ENCODE measurements at places on chromosomes 11 and 22. TPM values are rescaled to one million over a fixed set of nuclear protein-coding genes. Genes with fewer than 3 reads are reported as not detected.

GRCh38 chr22:37442537-37442936, 15.3 kb upstream of the ELFN2 start:
- DNase-seq: no peak

DNA sequence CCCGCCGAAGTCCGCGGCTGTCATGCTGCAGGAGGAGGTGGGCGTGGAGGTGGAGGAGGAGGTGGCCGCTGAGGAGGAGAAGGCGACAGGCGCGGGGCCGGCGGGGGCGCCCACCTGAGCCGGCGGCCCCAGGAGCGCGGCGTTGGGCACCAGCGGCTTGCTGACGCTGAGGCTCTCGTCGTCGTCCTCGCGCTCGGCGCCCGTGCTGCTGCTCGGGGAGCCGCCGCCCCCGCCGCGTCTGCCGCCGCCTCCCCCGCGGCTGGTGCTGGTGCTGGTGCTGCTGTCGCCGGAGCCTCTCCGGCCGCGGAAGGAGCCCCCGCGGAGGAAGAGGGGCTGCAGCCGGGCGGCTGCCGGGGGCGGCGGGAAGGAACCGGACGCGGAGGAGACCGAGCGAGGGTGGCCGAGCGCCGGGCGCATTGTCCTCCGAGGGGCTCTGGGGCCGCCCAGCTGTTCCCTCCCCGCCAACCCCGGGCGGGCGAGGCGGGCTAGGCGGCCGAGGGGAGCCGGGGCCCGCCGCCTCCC, 388 bp downstream of the TMEM121B start:
- DNase-seq: no peak

The OR8G5 gene
- not detected for total RNA-seq

DNA sequence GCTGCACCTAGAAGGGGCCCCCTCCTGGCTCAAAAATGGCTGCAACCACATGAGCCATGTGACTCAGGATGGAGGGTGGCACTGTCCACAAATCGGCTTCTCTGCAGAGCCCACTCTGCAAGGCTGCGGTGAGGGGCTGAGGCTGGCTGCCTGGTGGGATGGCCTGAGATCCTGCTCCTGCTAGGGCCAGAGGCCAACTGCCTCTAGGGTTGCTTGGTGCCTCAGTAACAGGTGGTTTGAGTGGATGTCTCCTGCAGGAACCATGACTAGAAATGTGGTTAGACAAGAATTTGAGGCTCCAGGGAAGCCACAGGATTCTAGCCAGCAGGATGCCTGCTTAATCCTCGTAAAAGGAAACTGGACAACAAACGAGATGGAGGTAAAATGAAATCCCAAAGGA, 17.1 kb downstream of the PATZ1 start:
- DNase-seq: no peak

The HOATZ gene
- not detected for total RNA-seq

The POGLUT3 gene
- total RNA-seq: 27.5 TPM

DNA sequence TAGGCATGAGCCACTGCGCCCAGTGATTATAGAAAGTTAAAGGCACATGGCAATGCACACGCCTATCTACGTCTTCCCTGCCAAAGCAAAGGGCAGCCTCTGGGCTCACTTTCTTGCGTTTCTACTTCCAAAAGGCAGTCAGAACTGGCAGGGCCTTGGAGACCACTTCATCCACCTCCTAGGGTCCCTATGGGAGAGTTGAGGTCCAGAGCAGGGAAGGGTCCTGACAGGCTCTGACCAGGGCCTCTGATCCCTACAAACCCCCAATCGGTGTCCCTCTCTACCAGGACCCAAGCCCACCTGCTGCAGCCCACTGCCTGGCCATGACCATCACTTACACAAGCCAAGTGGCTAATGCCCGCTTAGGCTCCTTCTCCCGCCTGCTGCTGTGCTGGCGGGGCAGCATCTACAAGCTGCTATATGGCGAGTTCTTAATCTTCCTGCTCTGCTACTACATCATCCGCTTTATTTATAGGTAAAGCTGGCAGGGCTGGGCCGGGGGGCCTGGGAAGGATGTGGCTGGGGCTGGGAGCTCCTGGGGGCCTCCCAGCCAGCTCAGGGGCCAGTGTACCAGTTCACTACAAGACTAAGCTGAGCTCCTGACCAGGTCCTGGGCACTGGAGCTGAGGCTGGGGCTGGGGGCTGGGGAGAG, 1.5 kb downstream of the BEST1 start:
- DNase-seq: no peak

- no peak for DNase-seq
Measured at GRCh38 chr11:133723056-133723455, 122.3 kb downstream of the SPATA19 start.

DNA sequence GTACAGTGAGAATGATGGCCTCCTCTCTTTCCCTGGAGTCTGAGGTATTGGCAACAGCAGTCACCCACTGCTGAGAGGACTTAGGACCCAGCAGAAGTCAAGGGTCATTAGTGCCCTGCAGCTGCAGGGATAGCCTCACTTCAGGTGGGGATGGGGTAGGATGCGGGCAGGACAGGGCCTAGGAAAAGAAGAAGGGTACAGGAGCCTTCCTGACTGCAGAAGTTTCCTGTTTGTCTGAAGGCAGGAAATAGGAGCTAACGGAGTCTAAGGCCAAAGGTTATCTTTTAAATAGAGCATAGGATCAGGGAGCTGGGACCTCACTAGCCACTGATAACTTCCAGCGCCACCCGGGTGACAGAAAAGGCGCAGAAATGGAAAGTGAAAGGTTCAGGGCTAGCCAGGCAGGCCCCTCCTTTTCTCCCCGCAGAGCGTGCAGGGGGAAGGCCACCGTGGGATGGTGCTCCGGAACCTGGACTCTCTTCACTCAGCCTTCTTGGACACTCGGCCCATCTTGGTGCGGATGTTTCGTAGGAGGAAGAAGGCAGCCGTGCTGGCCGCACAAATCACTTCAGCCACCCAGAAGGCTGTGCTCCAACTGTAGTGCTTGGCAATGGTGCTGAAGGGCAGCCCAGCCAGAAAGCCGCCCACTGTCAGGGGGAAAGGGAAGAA, 6.0 kb downstream of the TRAPPC4 start:
- DNase-seq: no peak

- no peak for DNase-seq
Measured at GRCh38 chr11:73950869-73951710, at the start of gene DNAJB13. Gene DNAJB13 (plus strand): TSS chr11:73951026. CDS start chr11:73951070, 44 bp downstream.

GRCh38 chr11:107076832-107077231, 58.6 kb upstream of the GUCY1A2 start:
- DNase-seq: no peak

The RAG1 gene
- total RNA-seq: 0.40 TPM

The C11orf52 gene
- not detected for total RNA-seq

The SLC25A17 gene
- 19.0 TPM for total RNA-seq

DNA sequence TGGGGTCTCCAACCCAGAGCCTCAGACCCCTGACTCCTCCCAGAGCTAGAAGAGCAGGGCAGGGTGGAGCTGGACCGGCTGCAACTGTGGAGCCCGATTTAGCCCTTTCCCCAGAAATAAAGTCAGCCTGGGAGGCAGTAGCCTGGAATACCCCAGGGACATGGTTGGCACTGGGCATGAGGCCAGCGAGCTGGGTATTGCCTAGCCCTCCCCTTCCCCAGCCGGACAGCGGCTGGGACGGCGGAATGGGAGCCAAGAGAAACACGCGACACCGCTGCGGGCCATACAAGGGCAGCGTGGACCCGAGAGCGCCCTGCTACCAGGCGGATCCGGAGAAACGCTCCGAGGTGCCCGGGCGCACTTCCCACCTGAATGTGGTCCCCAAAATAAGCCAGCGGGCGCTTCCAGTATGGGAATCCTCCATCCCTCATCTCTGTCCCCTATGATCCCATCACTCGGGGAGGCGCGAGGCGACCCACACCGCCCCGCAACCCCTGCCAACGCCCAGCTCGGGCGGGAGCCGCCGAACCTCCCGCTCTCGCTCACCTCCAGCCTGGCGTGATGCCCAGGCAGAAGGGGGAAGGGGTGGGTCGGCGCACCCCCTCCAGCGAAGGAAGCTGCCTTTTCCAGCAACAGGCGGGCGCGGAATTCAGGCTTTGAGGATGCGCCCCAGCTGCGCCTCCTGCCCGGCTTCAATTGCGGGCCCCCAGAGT, 758 bp downstream of the MCAM start:
- no peak for DNase-seq

The TOMM22 gene
- 61.1 TPM for total RNA-seq

The WT1 gene
- not detected for total RNA-seq

DNA sequence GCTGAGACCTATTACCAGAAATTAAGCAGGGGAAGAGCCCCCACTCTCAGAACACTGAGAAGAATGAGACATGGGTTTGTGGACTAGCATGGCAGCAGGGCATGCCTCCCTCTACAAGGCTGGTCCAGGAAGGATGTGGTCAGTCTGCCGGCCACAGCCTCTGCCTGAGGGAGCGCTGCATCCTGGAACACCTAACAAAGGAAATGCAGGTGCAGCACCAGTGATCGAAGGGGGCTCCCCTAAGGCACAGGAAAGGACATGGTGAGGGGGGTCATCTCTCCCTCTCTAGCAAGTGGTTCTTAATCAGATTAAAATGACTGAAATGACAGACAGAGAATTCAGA, 40.6 kb upstream of the ARL14EP start:
- DNase-seq: peak; percentile 82

DNA sequence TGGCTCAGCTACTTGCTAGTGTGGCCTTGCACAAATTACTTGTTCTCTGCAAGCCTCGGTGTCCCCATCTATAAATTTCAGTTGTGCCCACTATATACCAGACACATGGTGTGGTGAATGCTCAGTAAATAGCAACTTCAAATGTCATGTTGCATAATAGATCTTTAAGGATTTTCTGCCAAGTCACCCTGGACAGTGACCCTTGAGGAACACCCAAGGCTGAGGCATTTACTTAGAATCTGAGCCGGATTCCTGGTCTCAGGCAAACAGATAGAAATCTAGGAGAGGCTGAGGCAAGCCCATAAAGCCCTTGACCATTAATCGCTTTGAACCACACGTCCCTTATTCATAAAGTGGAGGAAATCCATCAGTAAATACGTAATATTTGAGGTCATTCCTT, 9.7 kb downstream of the TEAD1 start:
- no peak for DNase-seq

- DNase-seq: peak; percentile 66
Measured at GRCh38 chr11:15136166-15136565, 21.4 kb downstream of the INSC start.

- no peak for DNase-seq
Measured at GRCh38 chr22:50705219-50705691, 32.6 kb downstream of the SHANK3 start.
